Transverse colon (tissue), 4 donors: ENCODE measurements at places on chromosomes 3 and 15. TPM values are rescaled to one million over a fixed set of nuclear protein-coding genes. Genes with fewer than 3 reads are reported as not detected.
A peak's percentile ranks its signal among the peaks of the same experiment; 100 is the strongest.

Gene SMCO1
- total RNA-seq, result not detected

- no peak overlapping the region for H3K4me3 ChIP-seq
- no peak for DNase-seq
- no peak overlapping the region for H3K27ac ChIP-seq
- no peaks in the 10 kb centered on the region for H3K4me1 ChIP-seq
Measured at GRCh38 chr3:3201611-3202010, 22.1 kb upstream of the CRBN start.

- H3K4me1 ChIP-seq, result no peaks in the 10 kb centered on the region
- no peaks in the 10 kb centered on the region for H3K36me3 ChIP-seq
- no peak for DNase-seq
- H3K4me3 ChIP-seq, result no peak overlapping the region
- no peaks in the 10 kb centered on the region for H3K27me3 ChIP-seq
Measured at GRCh38 chr3:185786956-185787877, 37.6 kb downstream of the IGF2BP2 start.

DNA sequence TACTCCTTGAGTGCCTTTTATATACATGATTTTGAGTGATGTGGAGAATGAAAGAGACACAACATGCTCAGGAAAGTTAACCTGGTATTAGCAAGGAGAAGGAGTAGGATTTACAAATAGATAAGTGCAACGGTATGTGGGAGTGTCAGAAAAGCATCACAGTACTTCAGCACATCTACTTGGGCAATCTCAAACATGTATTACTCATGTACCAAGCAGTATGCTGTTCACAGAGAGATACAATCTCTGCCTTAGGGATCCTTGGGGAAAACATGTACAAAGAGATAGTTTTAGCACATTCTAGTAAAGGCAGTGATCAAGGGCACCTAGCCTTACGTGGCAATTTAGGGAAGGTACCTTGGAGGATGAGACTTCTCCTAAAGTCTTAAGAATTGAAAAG lies 146.5 kb downstream of the FILIP1L start:
- no peak overlapping the region for H3K27ac ChIP-seq
- DNase-seq, result no peak
- no peaks in the 10 kb centered on the region for H3K4me1 ChIP-seq
- no peaks in the 10 kb centered on the region for H3K36me3 ChIP-seq
- no peaks in the 10 kb centered on the region for H3K27me3 ChIP-seq

Gene C3orf20
- total RNA-seq, result not detected

Gene PDZRN3
- 34.9 TPM for total RNA-seq

Gene TM4SF18
- total RNA-seq, result 0.82 TPM

- H3K4me1 ChIP-seq, result peaks cover 19% of the 10 kb centered on the region
- no peaks in the 10 kb centered on the region for H3K36me3 ChIP-seq
- no peak overlapping the region for H3K4me3 ChIP-seq
- DNase-seq, result no peak
Measured at GRCh38 chr3:72380711-72381493, 467.3 kb downstream of the SHQ1 start.

Gene P3H2
- 69.6 TPM for total RNA-seq

DNA sequence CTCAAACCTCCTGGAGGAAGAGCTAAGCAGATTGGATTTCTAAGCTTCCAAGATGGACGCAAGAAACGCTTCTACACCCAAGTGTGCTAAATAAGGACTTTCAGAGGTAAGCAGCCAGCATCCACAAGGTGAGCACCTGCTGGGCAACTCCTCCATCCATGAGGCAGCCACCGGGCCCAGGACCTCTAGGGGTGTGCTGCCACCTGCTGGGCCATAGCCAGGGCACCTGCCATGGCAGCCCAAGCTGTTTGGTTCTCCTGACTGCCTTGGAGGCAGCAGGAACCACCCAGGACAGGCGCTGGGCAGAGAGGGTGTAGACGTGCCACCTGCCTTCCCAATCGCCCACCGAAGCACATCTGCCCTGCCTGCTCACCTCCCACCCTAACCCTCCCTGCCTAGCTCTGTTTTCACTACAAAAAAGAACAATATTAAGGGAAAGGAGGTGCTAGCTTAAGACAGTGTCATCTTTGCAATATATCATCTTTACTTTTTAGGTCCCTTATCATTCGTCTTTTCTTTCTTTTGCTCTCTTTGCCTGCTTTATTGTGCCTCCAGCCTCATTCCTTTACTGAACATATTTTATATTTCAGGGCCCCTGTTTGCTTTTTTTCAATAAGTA lies 12.9 kb downstream of the C15orf62 start:
- peak; percentile 86 for DNase-seq
- no peak overlapping the region for H3K4me3 ChIP-seq
- peaks cover 16% of the 10 kb centered on the region for H3K4me1 ChIP-seq
- peaks cover 16% of the 10 kb centered on the region for H3K36me3 ChIP-seq

- no peaks in the 10 kb centered on the region for H3K27me3 ChIP-seq
- H3K27ac ChIP-seq, result peak overlapping the region; percentile 99
- H3K4me3 ChIP-seq, result peak overlapping the region; percentile 81
- H3K36me3 ChIP-seq, result no peaks in the 10 kb centered on the region
Measured at GRCh38 chr15:75455982-75456531, 4.6 kb upstream of the SIN3A start.

- DNase-seq, result no peak
- H3K27me3 ChIP-seq, result no peaks in the 10 kb centered on the region
- H3K4me3 ChIP-seq, result no peak overlapping the region
- H3K27ac ChIP-seq, result no peak overlapping the region
- H3K36me3 ChIP-seq, result no peaks in the 10 kb centered on the region
- no peaks in the 10 kb centered on the region for H3K4me1 ChIP-seq
Measured at GRCh38 chr3:43816372-43816771, 125.6 kb downstream of the ABHD5 start.

- H3K27me3 ChIP-seq, result no peaks in the 10 kb centered on the region
- H3K4me1 ChIP-seq, result no peaks in the 10 kb centered on the region
- H3K27ac ChIP-seq, result no peak overlapping the region
- no peaks in the 10 kb centered on the region for H3K36me3 ChIP-seq
- no peak overlapping the region for H3K4me3 ChIP-seq
- DNase-seq, result no peak
Measured at GRCh38 chr3:63795438-63795837, 23.7 kb upstream of the C3orf49 start.

Gene CGGBP1
- 264 TPM for total RNA-seq

Gene GRAMD2A
- 1.4 TPM for total RNA-seq

DNA sequence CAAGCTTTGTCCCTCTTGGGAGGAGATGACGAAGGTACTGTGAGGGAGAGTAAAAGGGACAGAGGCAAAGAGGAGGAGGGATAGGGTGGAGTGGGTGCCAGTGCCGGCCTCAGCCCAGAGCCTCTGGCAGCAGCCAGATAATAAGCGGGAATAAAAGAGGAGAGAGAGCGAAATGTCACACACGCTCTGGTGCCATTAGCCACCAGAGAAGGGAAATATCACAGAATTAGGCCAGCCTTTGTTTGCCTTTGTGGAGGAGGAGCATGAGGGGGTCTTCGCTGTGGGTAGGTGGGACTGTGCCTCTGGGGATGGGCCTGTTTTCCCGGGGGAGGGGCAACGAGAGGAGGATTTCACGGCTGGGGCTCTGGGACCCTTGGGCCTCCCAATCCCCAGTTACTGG lies 67.8 kb downstream of the LINGO1 start:
- no peak overlapping the region for H3K27ac ChIP-seq
- H3K4me3 ChIP-seq, result no peak overlapping the region
- H3K4me1 ChIP-seq, result no peaks in the 10 kb centered on the region
- no peaks in the 10 kb centered on the region for H3K27me3 ChIP-seq

DNA sequence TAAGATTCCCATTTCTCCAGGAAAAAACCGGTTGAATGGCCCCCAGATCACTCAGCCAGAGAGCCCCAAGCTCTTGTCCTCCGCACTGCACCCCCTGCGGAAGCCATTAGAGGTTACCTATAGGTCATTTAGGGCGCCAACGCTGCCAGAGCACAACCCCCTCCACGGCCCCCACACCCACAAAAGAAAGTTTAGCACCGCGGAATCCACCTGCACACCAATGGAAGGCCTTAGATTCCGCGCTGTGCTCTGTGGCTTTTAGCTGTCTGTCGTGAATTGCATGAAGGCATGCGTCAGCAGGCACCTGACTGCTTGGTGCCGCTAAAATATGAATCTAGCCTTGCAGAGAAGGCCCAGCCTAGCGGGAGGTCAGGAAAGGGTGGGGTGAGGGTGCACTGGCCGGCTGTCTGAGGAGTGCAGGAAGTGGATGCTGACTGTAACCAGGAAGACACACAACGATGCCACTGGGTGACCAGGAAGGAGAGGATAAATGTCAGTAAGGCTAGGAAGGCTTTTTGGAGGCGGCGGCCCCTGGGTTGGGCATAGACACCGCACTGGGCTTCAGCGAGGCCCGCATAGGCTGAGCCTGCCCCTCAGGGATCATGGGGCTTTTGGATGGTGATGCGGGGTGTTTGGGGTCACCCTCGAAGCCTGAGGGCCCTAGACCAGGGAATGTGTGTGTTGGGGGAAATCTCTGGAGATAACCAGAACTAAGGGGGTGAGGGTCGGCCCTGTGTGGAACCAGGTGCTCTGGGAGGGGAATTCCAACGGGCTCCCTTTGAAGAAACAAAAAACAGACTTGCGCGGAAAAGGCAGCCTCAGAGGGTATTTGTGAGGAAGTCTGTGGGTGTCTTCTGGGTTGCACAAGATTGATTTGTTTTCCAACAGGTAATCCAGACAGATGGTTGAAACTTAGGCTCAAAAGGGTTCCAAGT lies 976 bp upstream of the NUP210 start:
- H3K36me3 ChIP-seq, result no peaks in the 10 kb centered on the region
- H3K27me3 ChIP-seq, result no peaks in the 10 kb centered on the region
- H3K4me3 ChIP-seq, result no peak overlapping the region
- DNase-seq, result peak; percentile 60
- peaks cover 23% of the 10 kb centered on the region for H3K4me1 ChIP-seq

DNA sequence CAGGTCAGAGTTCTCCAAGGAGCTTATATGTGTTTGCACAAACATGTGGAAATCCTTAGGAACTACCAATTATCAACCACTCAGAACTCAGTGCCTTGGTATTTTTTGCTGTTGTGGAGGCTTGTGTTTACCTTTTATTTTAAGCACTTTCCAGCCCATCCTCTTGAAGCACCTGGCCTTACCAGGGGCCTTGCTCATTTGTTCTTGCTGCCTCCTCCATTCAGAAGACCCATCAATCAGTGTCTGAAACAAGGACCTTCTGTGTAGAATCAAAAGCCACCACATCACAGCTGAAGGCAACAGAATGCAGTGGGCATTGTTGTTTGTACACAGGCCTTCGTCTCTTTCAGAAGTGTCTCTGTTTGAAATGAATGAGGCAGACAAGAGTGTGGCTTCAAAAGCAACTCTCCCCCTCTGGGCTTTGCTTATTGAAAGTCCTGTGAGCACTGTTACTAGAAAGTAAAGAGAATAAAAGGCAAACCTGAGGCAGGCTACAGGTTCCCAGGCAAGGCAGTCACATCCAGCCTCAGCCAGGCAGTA lies 24.5 kb upstream of the LIPC start:
- H3K36me3 ChIP-seq, result no peaks in the 10 kb centered on the region
- no peak for DNase-seq
- H3K4me1 ChIP-seq, result no peaks in the 10 kb centered on the region
- no peak overlapping the region for H3K27ac ChIP-seq
- H3K4me3 ChIP-seq, result no peak overlapping the region

Gene TEX55
- total RNA-seq, result not detected

Gene ARL6IP5
- 130 TPM for total RNA-seq

DNA sequence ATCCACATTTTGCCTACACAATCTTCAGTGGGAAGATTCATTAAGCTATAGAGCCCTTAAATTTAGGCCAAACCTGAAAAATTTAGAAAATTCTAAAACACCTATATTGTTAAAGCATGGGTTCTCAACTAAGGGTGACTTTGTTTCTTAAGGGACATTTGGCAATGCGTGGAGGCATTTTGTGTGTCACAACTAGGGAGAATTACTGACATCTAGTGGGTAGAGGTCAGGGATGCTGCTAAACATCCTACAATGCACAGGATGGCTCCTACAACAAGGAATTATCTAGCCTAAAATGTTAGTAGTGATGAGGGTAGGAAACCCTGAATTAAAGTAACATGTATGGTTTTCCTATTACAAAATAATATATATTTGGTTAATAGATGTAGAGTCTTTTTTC lies 55.8 kb downstream of the TBC1D5 start:
- no peak overlapping the region for H3K27ac ChIP-seq
- no peak overlapping the region for H3K4me3 ChIP-seq
- H3K4me1 ChIP-seq, result peaks cover 7% of the 10 kb centered on the region

DNA sequence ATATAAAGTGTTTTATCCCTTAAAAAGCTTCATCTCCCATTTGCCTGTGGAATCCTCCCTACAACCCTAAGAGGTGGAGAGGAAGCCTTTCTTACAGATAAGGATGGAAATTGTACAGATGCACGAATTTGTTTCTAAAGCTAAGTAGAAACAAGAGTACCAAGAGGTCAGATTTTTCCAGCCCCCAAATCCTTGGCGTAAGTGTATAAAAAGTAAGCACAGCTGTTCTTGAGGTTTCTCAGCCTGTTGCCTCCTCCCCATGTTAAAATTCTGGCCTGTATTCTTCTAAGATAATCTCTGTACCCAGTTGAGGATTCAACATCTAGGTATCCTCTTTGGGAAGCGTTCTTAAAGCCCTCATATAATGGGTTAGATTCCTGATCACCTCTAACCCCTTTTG lies 34.9 kb downstream of the RAB7A start:
- H3K36me3 ChIP-seq, result no peaks in the 10 kb centered on the region
- no peak for DNase-seq
- peaks cover 26% of the 10 kb centered on the region for H3K4me1 ChIP-seq

DNA sequence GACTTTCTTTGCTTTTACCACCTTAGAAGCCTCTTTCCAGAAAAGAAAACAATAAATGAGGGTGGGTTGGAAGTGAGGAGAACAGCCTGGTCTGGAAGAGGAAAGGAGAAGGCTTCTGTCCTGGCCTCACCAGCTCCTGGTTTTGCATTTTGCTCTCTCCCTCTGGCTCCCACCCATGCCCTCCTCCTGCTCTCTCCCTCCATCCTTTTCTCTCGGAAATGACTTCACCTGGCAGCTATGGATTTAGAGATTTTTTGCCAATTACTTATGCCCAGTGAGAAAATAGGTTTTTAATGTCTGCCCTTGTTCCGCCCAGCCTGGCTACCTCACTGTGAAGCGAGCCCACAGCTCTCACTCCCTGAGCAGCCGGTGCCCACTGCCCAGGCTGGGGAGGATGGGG lies 77.9 kb upstream of the NTRK3 start:
- H3K36me3 ChIP-seq, result no peaks in the 10 kb centered on the region
- DNase-seq, result no peak
- H3K4me3 ChIP-seq, result no peak overlapping the region
- no peaks in the 10 kb centered on the region for H3K27me3 ChIP-seq
- no peaks in the 10 kb centered on the region for H3K4me1 ChIP-seq
- H3K27ac ChIP-seq, result no peak overlapping the region

Gene IGSF11
- 0.80 TPM for total RNA-seq

DNA sequence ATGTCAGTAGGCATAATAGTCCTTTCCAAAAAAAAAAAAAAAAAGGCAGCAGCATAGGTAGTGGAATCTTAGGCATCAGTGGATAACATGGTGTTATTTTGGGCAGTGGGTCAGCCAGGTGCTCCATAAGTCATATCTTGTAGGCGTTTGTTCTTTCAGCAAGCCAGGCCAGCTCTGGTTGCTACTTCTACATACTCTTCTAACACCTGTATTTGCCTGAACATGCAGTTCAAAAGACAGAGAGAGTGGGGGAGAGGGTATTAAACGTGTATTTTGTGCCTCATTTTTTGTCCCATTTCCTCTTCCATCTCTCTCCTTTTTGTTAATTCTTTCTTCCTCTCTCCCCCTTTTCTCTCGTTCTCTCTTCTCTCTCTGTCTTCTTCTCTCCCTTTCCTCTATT lies 110.4 kb downstream of the TPRG1 start:
- no peaks in the 10 kb centered on the region for H3K36me3 ChIP-seq
- H3K4me1 ChIP-seq, result no peaks in the 10 kb centered on the region
- DNase-seq, result no peak
- no peaks in the 10 kb centered on the region for H3K27me3 ChIP-seq
- H3K27ac ChIP-seq, result no peak overlapping the region
- no peak overlapping the region for H3K4me3 ChIP-seq
